ENCODE measurements at places on chromosomes 3 and 15. TPM values are rescaled to one million over a fixed set of nuclear protein-coding genes. Genes with fewer than 3 reads are reported as not detected.

Gene SEMA3B
- 7.3 TPM for total RNA-seq

Gene GXYLT2
- 5.3 TPM for total RNA-seq

Gene ACTRT3
- total RNA-seq = 2.7 TPM

DNA sequence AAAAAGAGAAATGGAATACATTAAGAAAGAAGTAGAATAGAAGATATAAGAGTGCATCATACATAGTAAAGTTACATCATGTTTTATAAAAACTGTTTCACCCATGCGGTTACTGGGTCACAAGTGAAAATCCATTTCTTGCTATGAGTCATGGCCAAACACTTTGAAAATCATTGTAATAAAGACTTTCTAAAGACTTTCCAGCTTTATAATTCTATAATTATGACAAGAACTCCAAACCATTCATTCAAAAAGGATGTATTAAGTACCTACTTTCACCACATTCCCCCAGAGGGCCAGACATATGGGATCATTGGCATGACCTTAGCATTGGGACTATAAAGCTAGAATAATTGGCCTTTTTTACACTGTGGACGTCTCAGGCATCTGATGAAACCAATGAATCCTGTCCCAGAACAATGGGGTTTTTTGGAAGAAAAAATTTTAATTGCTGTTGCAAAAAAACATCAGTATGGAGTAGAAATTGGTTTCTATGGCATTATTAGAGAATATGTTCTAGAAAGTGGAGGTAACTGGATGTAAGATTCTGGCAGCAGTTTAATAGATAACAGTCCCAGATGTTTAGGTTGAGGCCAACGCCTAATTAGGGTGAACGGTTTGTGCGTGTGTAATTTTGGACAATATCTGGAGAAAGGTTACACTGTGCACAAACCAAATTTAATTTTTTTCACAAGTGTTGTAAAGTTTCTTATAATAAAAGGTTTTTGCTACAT, 3.3 kb upstream of the SKIC8 start:
- H3K4me3 ChIP-seq = no peak overlapping the region
- peaks cover 6% of the 10 kb centered on the region for H3K4me1 ChIP-seq

GRCh38 chr15:25054943-25055342, 100.2 kb downstream of the SNRPN start:
- no peak overlapping the region for H3K27ac ChIP-seq
- no peak overlapping the region for H3K4me3 ChIP-seq
- DNase-seq = no peak
- H3K27me3 ChIP-seq = peaks cover 7% of the 10 kb centered on the region
- H3K36me3 ChIP-seq = peaks cover 100% of the 10 kb centered on the region

DNA sequence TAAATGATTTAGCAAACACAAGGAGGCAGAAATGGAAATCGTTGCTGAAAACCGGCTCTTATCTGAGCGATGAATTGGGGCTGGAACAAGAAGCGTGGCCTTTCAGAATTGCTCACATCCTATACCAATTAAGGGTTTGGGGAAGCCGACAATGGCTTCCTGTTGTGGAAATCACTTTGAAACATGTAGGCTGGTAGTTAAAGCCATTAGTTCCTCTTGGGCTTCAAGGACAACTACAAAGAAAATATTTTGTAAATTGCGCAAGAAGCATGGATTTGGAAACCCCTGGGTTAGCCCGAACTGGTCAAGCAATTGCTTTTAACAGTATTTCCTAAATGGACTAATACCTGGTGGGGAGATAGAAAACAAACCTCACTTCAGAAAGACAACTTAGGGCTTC, 182.4 kb downstream of the ADAMTS9 start:
- H3K27me3 ChIP-seq = peaks cover 12% of the 10 kb centered on the region
- no peaks in the 10 kb centered on the region for H3K36me3 ChIP-seq
- peaks cover 18% of the 10 kb centered on the region for H3K4me1 ChIP-seq

DNA sequence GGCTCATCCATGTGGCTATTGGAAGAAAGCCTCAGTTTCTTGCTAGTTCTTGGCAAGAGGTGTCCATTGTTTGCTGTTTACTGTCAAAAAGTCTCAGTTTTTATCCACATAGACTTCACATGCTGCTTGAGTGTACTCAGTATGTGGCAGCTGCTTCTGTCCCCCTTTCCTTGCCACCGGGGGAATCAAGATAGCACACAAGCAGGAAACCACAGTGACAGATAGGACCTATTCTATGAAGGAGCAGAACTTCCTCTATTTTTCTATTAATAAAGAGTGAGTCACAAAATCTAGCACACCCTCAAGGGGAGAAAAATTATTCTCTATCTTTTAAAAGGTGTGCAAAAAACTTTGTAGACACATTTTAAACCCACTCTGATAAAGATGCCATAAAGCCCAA, 121.4 kb upstream of the GMNC start:
- peaks cover 19% of the 10 kb centered on the region for H3K4me1 ChIP-seq
- H3K36me3 ChIP-seq = peaks cover 35% of the 10 kb centered on the region
- DNase-seq = no peak
- no peak overlapping the region for H3K4me3 ChIP-seq
- no peak overlapping the region for H3K27ac ChIP-seq
- no peaks in the 10 kb centered on the region for H3K27me3 ChIP-seq

DNA sequence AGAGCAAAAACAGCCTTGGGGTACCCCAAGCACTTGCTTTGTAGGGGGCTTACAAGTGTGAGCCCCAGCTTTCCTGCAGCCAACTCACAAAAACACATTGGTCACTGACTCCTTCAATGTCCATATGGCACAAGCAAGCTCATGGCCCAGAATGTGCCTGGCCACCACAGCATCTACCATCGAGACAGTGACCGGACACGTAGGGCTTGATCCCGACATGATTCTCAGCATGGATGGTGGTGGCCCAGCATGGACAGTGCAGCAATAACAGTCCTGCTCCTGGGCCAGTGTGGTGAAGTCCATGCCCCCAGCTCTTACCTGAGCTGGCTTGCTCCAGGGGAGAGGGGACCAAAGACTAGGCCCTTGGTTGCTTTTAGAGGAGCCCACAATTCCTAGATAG, 6.0 kb downstream of the UNC45A start:
- no peak for DNase-seq
- H3K36me3 ChIP-seq = peaks cover 64% of the 10 kb centered on the region
- no peak overlapping the region for H3K27ac ChIP-seq
- H3K4me1 ChIP-seq = peaks cover 6% of the 10 kb centered on the region

DNA sequence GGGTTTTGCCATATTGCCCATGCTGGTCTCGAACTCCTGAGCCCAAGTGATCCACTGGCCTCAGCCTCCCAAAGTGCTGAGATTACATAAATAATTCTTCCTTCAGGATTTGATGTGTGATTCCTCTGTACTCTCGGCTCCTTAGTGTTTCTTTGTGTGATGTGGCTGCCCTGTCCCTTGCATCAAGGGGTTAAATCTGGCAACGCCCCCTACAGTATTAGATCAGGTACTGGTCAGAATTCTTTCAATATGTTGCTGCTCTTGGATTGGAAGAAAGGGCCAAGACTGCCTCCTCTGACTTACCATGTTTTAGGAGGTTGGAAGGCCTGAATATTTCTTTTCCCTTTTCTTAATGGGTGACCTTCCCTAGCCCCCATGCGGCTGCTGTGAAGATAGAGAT, 390.6 kb upstream of the WNT5A start:
- H3K4me3 ChIP-seq = no peak overlapping the region
- H3K36me3 ChIP-seq = no peaks in the 10 kb centered on the region
- no peak overlapping the region for H3K27ac ChIP-seq
- peaks cover 39% of the 10 kb centered on the region for H3K4me1 ChIP-seq
- DNase-seq = no peak

GRCh38 chr3:16382845-16383244, 117.8 kb downstream of the OXNAD1 start:
- peaks cover 9% of the 10 kb centered on the region for H3K4me1 ChIP-seq
- H3K36me3 ChIP-seq = peaks cover 8% of the 10 kb centered on the region
- H3K4me3 ChIP-seq = no peak overlapping the region
- DNase-seq = no peak

DNA sequence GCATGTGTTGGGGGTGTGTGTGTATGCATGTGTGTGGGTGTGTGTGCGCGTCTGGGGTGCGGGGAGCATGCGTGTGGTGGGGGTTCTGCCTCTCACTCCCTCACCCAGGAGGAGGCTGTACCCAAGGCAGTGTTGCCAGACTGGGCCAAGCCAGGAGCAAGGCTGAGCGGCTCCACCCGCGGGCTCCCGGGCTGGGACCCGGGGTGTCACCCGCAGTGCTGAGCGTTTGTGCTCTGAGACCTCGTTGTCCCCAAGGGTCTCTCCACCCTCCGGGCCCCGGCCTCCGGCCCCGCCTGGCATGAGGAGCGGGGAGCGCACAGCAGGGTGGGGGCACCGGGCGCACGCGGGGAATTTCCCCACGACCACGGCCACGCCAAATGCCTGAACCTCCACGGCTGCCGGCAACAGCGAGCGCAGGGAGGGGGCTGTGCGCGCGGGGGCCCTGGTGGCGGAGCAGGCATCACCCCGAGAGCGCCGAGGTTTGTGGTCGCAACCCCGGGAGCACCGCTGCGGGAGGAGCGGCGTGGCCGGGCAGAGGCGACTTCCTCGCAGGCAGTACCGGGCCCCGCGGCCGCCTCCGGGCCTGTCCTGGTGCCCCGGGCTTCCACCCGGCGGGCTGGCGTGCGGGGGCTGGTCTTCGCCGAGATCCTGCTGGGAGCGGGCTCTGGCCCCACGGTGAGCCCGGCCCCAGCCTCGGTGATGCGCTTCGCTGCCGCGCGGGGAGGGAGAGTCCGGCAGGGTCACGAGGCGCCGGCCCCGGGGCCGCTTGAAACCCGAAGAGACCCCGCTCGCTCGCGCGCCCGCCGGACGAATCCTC, 7.4 kb upstream of the OCA2 start:
- H3K27me3 ChIP-seq = peaks cover 61% of the 10 kb centered on the region
- peaks cover 3% of the 10 kb centered on the region for H3K36me3 ChIP-seq
- H3K4me3 ChIP-seq = peak overlapping the region; percentile 51
- peaks cover 10% of the 10 kb centered on the region for H3K4me1 ChIP-seq

DNA sequence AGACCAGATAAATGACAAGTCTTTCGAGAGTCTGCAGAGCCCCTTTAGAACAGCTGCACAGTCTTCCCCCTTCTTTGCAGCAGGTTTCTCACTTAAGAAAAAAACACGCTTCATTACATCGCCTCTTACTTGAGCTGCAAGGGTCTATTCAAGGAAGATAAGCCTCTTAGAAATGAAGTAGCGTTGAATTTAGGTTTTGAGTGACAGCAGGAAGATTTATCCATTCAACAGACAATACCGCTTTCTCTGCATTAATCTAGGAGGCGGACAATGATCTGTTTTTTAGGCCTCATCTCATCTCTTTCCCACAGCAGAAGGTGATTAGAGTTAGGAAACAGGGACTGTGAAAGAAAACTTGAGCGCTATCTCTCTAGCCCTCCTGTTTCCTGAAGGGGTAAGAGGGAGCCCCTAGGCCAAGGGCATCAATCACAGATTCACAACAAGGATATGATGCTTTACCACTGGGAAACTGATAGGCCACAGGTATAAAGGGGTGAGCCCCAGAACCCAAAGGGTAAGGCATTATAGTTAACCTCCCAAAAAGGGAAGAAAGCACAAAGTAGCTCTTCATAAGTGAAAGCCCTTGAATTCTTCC, 84.3 kb downstream of the MECOM start:
- no peak for DNase-seq
- no peak overlapping the region for H3K4me3 ChIP-seq
- H3K27me3 ChIP-seq = no peaks in the 10 kb centered on the region
- H3K4me1 ChIP-seq = peaks cover 36% of the 10 kb centered on the region

DNA sequence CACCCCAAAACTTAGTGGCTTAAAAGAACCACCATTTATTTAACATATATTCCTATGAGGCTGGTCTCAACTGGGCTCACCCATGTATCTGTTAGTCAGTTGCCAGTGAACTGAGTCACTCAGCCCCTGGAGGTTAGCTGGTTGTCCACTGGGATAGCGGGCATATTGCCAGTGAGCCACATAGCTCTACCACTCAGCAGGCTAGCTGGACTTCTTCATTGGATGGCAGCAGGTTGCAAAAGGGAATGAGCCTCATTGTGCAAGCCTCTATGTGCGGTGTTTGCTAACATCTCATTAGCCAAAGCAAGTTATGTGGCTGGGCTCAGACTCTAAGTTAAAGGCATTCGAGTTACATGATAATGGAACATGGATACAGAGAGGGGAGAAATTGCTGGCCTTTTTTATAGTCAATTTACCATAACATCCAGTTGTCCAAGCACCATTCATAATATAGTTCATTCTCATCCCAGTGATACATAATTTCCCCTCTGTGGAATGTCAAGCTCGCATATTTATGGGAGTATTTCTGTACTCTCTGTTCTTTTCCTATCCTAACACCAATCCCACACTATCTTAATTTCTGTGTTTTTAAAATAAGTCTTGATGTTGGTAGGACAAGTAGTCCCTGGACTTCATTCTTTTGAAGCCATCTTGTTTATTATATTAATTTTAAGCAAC, 8.7 kb downstream of the BTD start:
- H3K27ac ChIP-seq = no peak overlapping the region
- H3K27me3 ChIP-seq = no peaks in the 10 kb centered on the region
- no peak overlapping the region for H3K4me3 ChIP-seq
- DNase-seq = no peak
- H3K36me3 ChIP-seq = peaks cover under 1% of the 10 kb centered on the region
- H3K4me1 ChIP-seq = peaks cover 18% of the 10 kb centered on the region

GRCh38 chr3:48997714-48998637, 7.9 kb downstream of the P4HTM start:
- H3K4me3 ChIP-seq = no peak overlapping the region
- H3K4me1 ChIP-seq = peaks cover 12% of the 10 kb centered on the region
- no peak overlapping the region for H3K27ac ChIP-seq
- peak; percentile 65 for DNase-seq
- no peaks in the 10 kb centered on the region for H3K27me3 ChIP-seq
- peaks cover 4% of the 10 kb centered on the region for H3K36me3 ChIP-seq

- no peaks in the 10 kb centered on the region for H3K4me1 ChIP-seq
- DNase-seq = no peak
- no peak overlapping the region for H3K27ac ChIP-seq
Observed at GRCh38 chr15:55638764-55639163, 50.6 kb upstream of the PYGO1 start.

DNA sequence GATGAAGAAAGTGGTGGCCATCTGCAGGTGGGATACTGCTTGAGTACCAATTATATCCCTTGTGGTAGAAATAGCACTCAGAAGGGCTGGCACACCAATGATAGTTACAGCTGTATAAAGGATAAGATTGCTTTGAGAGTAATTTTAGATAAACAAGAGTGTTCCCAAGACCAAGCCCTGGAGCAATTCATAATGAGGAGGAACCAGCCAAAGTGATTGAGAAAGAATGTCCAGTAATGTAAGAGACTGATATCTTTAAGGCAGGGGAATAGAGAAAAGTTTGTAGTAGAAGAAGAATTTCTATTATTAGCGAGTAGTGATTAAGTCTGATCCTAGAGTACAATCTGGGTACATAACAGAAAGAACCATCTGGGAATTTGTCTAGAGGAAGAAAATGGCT, 945.1 kb downstream of the OTOL1 start:
- no peak for DNase-seq
- no peak overlapping the region for H3K4me3 ChIP-seq

Gene ARGFX
- total RNA-seq = not detected

- no peak overlapping the region for H3K27ac ChIP-seq
- peaks cover 10% of the 10 kb centered on the region for H3K4me1 ChIP-seq
- no peak overlapping the region for H3K4me3 ChIP-seq
- no peaks in the 10 kb centered on the region for H3K36me3 ChIP-seq
- H3K27me3 ChIP-seq = no peaks in the 10 kb centered on the region
Observed at GRCh38 chr3:64888840-64889392, 201.1 kb upstream of the ADAMTS9 start.

Gene CFAP91
- total RNA-seq = 2.2 TPM

GRCh38 chr3:50430950-50431435, 71.7 kb upstream of the TMEM115 start:
- H3K4me1 ChIP-seq = no peaks in the 10 kb centered on the region
- no peaks in the 10 kb centered on the region for H3K36me3 ChIP-seq
- H3K27ac ChIP-seq = no peak overlapping the region
- no peak overlapping the region for H3K4me3 ChIP-seq

Data from WTC11 (cell line).